Posterior vena cava (tissue), 2 donors: ENCODE measurements at places on chromosomes 7 and 10. TPM values are rescaled to one million over a fixed set of nuclear protein-coding genes. Genes with fewer than 3 reads are reported as not detected.

Gene IDI2
- not detected for total RNA-seq

Gene WDR86
- 6.2 TPM for total RNA-seq

Gene SLC18A3
- total RNA-seq: not detected

Gene STAG3
- 0.52 TPM for total RNA-seq

Gene HABP2
- total RNA-seq: not detected

Gene TRIM4
- total RNA-seq: 14.7 TPM

Gene LRRC4
- 7.3 TPM for total RNA-seq

Gene IFIT1B
- 1.1 TPM for total RNA-seq

Gene OR9A2
- total RNA-seq: not detected

Gene GCK
- total RNA-seq: 0.81 TPM

Gene GFRA1
- total RNA-seq: 18.6 TPM
